CD4-positive, alpha-beta T cell treated with Interferon alpha-2 for 1 hour (primary cell): ENCODE measurements at places on chromosomes 5 and 9.

- DNase-seq, result no peak
These were observed 401.2 kb downstream of the IRX1 start for GRCh38 chr5:3996707-3997336.

GRCh38 chr5:23303836-23304235 lies 203.6 kb upstream of the PRDM9 start:
- no peak for DNase-seq

- DNase-seq, result no peak
These were observed 292.7 kb downstream of the CWC27 start for GRCh38 chr5:65061250-65061973.

DNA sequence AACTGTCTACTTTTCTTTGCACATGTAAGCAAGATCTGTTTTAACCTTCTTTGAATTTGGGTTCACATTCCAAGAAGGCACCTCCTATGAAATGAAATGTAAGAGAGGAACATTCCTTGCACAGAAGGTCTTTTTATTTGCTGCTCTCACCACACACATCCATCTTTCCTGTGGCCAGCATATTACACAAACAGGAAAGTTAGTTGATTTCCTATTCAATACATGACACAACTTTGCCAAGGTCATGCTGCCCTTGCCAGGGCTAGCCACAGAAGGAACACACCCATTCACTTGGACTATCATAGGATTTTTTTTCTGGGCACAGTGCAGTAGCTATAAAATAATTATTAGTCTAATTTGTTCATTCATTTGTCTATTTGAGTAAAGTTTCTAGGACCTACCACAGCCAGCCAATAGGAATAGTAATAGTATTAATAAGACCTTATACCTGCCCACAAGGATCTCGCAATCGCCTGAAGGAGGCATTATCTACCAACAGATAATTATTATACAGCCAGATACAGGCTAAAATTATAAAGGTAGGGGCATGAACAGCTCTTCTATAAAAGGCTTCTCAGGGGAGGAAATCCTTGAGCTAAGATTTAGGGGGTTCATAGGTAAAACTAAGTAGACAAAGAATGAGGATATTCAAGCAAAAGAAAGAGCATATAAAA lies 78.1 kb upstream of the NREP start:
- DNase-seq, result no peak

DNA sequence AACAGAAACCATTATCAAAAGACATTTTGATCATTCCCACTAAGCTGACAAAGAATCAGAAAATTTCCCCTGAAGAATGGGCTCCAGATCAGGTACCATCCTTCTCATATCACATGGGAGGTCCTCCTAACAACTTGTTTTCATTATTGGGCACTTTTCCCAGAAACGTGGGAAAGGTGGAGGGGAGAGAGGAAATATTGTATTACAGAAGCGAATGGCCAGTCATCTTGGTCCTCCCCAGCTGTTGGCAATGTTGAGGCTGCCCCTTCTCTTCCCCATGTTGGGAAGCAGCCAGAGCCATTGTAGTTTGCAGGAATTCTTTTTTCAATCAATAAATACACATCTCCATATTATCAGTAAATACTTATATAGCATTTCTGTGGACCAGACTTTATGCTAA lies 126.2 kb upstream of the ZNF608 start:
- no peak for DNase-seq
